ENCODE measurements at places on chromosomes 5 and 9.

- H3K27me3 ChIP-seq: no peaks in the 10 kb centered on the region
- H3K4me1 ChIP-seq: peaks cover 15% of the 10 kb centered on the region
- no peak for DNase-seq
- H3K4me3 ChIP-seq: no peak overlapping the region
- H3K27ac ChIP-seq: no peak overlapping the region
Observed at GRCh38 chr5:150017226-150018005, 16.9 kb downstream of the HMGXB3 start.

DNA sequence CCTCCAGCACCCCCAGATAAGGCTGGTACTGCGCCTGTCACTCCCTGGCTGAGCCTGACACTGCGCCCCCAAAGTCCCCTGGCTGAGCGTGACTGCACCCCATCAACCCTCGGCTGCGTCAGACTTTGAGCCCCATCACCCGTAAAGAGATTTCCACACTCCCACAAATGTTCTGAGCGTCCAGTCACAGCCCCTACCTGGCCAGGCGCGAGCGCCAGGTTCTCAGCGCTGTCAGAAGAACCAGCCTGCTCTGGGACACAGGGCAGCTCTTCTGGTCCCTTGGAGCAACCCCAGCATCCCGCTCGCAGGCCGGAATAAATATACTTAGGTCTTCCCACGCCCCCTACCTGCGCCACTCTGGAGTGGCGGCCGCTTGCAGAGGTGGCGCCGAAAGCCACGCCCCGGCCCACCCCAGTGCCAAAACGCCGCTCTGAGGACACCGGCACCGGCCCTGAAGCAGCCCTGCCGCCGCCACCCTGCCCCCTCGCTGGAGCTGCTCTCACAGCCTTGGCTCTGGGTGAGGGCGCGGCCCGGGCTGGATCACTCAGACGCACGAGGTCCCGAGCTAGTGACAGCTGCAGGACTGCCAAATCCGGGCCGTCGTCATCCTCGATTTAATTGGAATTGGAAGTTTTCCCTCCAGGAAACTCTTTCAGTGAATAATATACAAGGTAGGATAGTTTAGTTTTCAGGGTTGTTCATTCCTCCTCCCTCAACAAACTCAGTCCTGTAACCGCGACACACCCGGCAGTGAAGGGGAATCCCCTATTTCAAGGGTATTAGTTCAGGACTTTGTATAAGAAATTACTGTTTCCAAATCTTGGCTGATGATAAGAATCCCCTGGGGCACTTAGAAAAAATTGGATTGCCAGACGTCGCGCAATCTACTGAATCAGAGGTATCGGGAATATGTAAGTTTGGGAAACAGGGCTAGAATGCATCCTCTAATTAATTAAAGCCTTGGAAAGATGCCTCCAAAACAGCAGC, 1.2 kb upstream of the CEMIP2 start:
- H3K4me3 ChIP-seq: peak overlapping the region; percentile 92
- peak; percentile 86 for DNase-seq
- peak overlapping the region; percentile 96 for H3K27ac ChIP-seq

GRCh38 chr5:39337252-39337915, 26.9 kb downstream of the C9 start:
- no peak overlapping the region for H3K27ac ChIP-seq
- H3K4me3 ChIP-seq: no peak overlapping the region
- H3K27me3 ChIP-seq: no peaks in the 10 kb centered on the region

DNA sequence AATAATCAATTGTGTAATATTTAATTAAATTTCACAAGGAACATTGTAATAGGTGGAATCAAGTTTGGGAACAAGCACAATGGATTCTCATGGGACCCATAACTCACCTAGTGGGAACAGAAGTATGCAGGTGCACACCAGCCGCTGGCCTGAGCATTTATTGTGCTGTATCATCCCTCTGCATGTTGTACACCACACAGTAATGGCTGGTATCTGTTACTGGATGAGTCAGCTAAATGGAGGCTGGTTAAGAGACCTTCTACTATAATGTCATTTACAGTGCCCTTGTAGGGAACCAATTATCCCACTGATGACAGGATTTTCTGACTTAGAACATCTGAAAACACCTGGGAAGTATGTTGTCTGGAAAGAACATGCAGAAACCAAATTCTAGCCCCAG, 3.2 kb upstream of the MAP3K1 start:
- H3K4me1 ChIP-seq: peaks cover 3% of the 10 kb centered on the region
- no peak for DNase-seq
- no peaks in the 10 kb centered on the region for H3K27me3 ChIP-seq
- no peak overlapping the region for H3K27ac ChIP-seq

GRCh38 chr5:157444224-157444623, 15.8 kb upstream of the NIPAL4 start:
- no peak overlapping the region for H3K27ac ChIP-seq
- H3K27me3 ChIP-seq: no peaks in the 10 kb centered on the region

DNA sequence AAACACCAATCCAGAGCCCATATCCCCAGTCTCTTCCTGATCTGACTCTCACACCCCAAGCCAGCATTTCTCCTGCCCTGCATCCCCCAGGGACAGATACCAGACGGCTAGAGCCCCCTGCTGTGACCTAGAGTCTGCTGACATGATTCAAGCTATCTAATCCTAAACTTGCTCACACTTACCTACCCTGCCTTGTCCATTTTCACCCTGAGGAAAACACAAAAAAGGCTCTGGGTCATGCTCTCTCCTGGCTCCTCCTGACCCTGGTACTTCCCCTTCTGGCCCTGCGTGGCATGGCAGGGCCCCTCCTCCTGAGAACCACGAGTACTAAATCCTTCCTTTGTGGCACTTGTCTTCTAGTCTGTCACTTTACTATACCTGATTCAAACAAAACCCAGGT, 2.8 kb upstream of the ARRDC1 start:
- peaks cover 12% of the 10 kb centered on the region for H3K4me1 ChIP-seq
- no peaks in the 10 kb centered on the region for H3K36me3 ChIP-seq
- DNase-seq: no peak
- no peaks in the 10 kb centered on the region for H3K27me3 ChIP-seq

GRCh38 chr9:133187561-133188005, 21.5 kb downstream of the OBP2B start:
- H3K36me3 ChIP-seq: no peaks in the 10 kb centered on the region
- peaks cover 14% of the 10 kb centered on the region for H3K27me3 ChIP-seq

DNA sequence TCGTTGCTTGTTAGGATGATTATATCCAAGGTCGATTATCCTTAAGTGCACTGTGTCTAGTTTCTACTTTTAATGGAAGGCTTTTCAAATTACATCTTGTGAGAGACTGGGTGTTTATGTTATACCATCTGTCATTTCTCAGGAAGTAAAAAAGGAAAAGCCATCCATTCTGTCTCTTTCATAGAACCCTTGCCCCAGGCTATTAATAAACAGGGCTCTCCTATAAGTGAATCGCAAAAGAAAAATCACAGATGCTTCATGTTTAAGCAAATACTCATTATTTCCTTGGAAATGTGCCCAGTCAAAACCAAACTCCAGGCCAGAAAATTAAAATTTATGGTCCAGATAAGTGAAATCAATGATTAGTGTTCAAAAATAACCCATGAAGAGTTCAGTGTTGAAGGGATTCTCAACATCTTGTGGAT, 58.1 kb downstream of the STARD4 start:
- no peaks in the 10 kb centered on the region for H3K27me3 ChIP-seq
- no peaks in the 10 kb centered on the region for H3K4me1 ChIP-seq
- DNase-seq: no peak
- H3K27ac ChIP-seq: no peak overlapping the region
- no peak overlapping the region for H3K4me3 ChIP-seq
- no peaks in the 10 kb centered on the region for H3K36me3 ChIP-seq

DNA sequence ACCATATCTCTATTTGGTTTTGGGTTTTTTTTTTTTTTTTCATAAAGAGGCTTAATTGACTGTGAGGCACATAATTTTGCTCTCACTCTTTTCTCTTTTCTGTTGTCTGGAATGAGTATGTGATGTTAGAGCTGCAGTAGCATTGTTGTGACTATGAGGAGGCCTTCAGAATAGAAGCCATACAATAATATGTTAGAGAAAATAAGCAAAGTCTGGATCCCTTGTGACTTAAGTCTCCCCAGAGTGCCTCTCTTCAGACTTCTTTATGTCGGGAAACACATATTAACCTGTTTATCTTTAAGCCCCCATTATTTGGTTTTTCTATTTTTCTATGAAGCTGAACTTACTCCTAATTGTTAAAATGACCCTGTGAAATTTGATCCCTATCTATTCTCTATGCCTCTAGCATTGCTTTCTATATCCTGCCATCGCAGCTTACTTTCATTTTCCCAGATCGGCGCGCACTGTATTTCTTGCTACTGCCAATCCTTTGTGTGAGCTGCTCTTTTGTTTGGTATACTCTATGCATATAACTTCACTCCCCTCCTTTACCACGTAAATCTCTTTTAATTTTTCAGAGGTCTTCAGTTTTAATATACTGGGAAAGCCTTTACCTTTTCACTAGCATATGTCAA, 372.5 kb upstream of the KCNN2 start:
- no peak for DNase-seq
- no peaks in the 10 kb centered on the region for H3K36me3 ChIP-seq
- no peaks in the 10 kb centered on the region for H3K4me1 ChIP-seq
- H3K27me3 ChIP-seq: no peaks in the 10 kb centered on the region

DNA sequence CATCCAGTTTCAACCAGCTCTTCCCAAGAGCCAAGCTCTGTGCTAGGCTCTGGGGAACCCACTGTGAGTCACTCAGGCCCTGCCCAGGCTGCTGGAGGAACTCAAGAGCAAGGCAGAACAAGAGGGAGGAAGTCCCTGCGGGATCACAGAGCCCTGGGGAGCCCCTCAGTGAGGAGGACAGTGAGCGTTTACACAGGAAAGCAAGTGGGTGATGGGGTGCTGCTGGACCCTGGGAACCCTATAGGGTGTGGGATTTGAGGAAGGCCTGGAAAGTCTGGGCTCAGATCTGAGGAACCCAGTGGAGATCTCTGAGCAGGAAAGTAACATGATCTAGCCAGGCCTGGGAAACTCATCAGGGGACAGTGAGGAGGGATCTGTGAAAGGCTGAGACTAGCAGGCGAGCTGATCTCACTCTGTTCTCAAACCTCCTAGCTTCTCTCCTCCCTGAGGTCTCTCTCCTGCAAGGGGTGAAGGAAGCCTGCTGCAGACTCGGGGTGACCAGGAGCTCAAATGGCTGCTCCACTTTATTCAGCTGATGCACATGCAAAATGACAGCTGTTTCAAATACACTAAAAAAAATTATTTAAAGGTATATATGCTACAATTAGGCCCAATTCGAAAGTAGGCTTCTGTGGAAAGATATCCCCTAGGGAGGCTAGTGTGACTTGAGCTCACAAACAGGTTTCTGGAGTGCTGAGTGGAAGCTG, 70.0 kb downstream of the SHB start:
- no peak overlapping the region for H3K4me3 ChIP-seq
- peak overlapping the region; percentile 23 for H3K27ac ChIP-seq
- no peak for DNase-seq
- no peaks in the 10 kb centered on the region for H3K27me3 ChIP-seq
- no peaks in the 10 kb centered on the region for H3K36me3 ChIP-seq
- H3K4me1 ChIP-seq: no peaks in the 10 kb centered on the region

- no peak overlapping the region for H3K27ac ChIP-seq
- no peaks in the 10 kb centered on the region for H3K27me3 ChIP-seq
- H3K4me3 ChIP-seq: no peak overlapping the region
- no peaks in the 10 kb centered on the region for H3K4me1 ChIP-seq
Observed at GRCh38 chr9:35714123-35714522, 17.9 kb downstream of the TLN1 start.

DNA sequence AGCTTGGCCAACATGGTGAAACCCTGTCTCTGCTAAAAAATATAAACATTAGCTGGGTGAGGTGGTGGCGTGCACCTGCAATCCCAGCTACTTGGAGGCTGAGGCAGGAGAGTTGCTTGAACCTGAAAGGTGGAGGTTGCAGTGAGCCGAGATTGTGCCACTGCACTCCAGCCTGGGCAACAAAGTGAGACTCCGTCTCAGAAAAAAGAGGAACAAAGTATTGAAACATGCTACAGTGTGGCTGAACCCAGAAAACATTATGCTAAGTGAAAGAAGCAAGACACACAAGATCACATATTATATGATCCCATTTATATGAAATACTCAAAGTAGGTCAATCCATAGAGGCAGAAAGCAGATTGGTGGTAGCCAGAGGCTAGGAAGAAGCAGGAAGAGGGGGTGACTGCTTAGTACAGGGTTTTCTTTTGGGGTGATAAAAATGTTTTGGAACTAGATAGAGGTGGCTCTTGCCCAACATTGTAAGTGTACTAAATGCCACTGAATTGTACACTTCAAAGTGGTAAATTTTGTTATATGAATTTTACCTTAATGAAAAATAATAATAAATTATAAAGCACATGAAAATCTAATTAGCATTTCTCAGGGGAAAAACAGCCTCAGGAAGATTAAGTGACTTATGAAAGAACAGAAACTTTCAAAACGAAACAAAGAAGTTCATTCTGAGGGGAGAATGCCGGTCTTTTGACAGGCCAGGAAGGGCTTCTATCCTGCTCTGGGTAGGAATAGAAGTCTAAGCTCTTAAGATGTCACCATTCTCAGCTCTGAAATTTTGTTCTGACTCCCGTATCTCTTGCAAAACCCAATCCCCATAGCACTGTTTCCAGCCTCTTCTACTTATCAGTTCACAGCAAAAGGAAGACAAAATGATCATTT, 161.1 kb upstream of the TBCA start:
- H3K27ac ChIP-seq: no peak overlapping the region
- no peak overlapping the region for H3K4me3 ChIP-seq
- no peaks in the 10 kb centered on the region for H3K36me3 ChIP-seq
- peaks cover 27% of the 10 kb centered on the region for H3K27me3 ChIP-seq
- DNase-seq: no peak
